Activated CD4-positive, alpha-beta T cell treated with anti-CD3 and anti-CD28 coated beads, Interleukin-2, amount 50 U/mL, for 16 hours (primary cell): ENCODE measurements at places on chromosomes 13 and 19.

- DNase-seq: no peak
Measured at GRCh38 chr13:93446238-93446637, 219.6 kb downstream of the GPC6 start.

DNA sequence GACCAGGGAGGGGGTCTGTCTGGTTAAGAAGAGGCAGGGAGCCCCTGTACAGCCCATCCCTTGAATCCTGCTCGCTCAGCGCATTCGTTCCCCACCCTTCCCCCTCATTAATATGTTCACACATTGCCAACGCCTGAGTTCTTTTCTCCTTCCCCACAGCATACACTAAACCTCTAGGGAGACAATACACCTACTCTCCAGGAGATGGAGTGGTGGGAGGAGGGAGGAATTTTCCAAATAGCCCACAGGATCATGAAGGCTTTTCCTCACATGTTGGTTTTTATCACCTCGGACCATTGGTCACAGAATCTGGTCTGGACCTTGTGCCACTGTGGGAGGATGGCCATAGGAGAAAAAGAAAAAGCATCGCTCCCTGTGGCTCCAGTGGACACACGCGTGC is 294.9 kb downstream of the SHISA2 start:
- no peak for DNase-seq

DNA sequence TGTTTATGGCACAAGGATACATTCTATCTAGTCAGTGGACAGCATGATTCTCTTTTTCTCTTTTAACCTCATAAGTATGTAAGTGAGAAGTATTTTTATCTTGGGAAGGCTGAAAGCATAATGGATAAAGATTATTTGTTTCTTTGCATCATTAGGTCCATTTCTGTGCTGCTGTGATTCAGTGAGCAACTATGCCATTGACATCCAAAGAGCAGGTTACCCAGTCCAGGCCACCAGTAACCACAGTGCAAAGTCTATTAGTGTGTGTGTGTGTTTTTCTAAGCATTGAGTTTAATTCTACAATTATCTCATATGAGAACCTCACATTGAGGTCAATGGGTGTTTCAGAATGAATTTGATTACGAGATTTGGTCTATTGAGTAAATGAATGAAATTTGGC is 158.8 kb upstream of the DACH1 start:
- DNase-seq: no peak

DNA sequence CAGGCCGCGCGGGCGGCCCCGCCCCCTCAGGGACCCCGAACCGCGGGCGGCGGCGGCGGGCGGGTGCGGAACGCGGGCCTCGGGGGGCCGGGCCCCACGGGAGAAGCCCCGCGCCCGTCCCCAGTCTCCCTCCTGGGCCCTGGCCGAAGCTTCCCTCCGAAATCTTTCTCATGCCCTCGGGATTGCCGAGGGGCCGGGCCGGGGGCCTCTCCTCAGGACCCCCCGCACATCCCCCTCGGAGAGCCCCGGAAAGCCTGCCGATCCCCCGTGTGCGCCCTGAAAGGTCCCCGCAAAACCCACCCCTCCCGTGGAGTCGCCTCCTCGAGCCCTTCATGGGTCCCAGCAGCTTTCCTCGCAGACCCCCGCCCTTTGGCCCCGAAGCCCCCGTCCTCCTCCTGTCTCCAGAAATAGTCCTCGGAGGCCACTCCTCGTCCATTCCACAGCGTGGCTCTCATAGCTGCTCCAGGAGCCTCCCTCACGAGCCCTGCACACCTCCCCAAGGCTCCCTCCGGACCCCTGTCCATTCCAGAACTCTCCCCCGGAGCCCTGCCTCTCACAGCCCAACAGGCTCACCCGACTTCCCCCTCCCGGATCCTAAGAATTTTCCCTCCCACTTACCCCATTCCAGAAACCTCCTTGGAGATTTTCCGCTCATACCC is 555 bp downstream of the SAMD4B start:
- DNase-seq: no peak

GRCh38 chr13:78147905-78148304 is 229.3 kb upstream of the EDNRB start:
- DNase-seq: no peak

GRCh38 chr19:47435196-47435595 is 15.9 kb upstream of the MEIS3 start:
- DNase-seq: peak; percentile 50

- no peak for DNase-seq
Measured at GRCh38 chr19:4557971-4558941, 1.2 kb downstream of the SEMA6B start.

GRCh38 chr19:6737873-6738786 is 750 bp upstream of the GPR108 start:
- peak; percentile 88 for DNase-seq

- DNase-seq: no peak
Measured at GRCh38 chr19:3851254-3852176, 17.3 kb downstream of the ZFR2 start.

DNA sequence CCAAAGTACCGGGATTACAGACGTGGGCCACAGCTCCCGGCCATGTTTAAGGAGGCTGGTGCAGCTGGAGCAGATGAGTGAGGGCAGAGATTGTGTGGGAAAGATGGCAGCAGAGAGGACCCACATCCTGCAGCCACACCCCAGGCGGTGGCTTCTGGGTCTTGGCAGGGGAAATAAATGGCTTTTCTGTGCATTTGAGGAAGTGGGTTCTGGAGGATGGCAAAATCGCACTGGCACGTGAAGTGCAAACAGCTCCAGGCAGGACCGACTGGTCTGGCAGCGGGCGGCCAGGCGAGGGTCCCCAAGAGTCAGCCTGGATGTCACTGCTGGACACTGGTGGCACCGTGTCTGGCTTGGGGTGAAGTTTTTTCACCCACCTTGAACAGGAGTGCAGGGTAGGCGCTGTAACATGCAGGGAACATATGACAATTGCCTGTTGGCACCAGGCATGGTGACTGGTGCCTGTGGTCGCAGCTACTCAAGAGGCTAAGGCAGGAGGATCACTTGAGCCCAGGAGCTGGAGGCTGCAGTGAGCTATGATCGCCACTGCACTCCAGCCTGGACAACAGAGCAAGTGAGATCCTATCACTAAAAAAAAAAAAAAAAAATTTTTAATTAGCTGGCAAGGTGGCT is 8.4 kb downstream of the B3GNT3 start:
- DNase-seq: peak; percentile 26
